Lower lobe of right lung (tissue), 2 donors: ENCODE measurements at places on chromosomes 12 and 14.

GRCh38 chr14:89255012-89255411, 162.0 kb downstream of the FOXN3 start:
- DNase-seq: no peak

DNA sequence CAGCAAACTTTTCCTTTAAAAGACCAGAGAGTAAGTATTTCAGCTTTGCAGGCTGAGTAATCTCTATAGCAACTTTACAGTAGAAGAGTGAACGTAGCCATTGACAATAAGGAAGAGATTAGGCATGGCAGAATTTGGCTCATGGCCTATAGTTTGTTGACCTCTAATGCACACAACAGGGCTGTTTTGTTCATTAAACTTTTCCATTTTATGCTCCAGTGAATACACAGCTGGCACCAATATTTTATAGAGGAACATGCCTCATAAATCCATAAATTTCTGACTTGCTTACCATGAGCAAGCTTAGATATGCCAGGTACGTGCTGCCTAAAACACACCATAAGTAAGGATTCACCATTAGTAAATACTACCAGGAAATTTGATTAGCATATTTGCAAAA, 609.0 kb upstream of the STXBP6 start:
- no peak for DNase-seq

DNA sequence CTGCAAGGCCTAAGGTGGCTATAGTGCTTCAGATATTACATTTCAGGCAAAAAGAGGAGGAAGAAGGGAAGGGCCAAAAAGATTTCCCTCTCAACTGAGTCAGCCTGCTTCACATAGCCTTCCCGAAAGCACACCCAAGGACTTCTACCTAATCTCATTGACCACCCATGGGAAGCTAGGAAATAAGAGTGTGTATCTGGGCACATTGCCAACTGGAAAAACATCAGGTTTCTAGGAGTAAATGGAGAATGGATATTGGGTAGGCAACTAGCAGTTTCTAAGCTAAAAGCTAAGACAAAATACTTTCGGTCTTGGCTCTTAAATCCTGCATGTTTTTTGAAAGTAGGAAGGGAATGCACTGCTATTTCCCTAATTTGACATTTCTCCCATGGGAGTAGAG, 221.7 kb upstream of the GRIP1 start:
- DNase-seq: no peak

DNA sequence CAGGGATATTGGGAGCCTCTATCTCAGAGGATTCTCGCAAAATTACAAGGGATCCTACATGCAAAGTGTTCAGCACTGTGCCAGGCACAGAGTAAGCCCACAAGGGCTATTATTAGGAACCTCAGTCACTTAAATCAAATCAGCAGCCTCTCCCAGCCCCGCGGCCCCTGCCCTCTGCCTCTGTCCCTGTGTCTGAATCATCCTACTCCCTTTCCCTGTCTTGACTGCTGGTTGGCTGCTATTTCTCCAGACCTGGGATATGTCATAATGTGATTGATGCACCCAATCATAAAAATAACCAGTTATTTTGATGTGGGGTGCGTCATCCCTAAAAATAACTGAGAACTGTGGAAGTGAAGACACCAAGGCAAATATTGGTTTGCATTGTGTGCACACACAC, 176.3 kb downstream of the KSR2 start:
- DNase-seq: no peak

DNA sequence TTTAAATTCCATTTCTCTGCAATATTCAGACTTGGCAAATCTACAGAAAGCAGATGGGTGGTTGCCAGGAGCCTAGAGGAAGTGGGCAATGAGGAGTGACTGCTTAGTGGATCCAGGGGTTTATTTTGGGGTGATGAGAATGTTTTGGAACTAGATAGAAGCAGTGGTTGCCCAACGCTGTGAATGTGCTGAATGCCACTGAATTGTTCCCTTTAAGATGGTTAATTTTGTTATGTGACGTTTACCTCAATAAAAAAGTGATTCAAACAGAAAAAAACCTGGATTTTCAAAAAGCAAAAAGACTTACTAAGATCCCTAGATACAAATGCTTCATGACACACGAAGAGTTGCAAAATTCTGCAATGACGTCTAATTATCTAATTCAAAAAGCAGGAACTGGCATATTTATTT, 34.2 kb downstream of the DAO start:
- DNase-seq: no peak

DNA sequence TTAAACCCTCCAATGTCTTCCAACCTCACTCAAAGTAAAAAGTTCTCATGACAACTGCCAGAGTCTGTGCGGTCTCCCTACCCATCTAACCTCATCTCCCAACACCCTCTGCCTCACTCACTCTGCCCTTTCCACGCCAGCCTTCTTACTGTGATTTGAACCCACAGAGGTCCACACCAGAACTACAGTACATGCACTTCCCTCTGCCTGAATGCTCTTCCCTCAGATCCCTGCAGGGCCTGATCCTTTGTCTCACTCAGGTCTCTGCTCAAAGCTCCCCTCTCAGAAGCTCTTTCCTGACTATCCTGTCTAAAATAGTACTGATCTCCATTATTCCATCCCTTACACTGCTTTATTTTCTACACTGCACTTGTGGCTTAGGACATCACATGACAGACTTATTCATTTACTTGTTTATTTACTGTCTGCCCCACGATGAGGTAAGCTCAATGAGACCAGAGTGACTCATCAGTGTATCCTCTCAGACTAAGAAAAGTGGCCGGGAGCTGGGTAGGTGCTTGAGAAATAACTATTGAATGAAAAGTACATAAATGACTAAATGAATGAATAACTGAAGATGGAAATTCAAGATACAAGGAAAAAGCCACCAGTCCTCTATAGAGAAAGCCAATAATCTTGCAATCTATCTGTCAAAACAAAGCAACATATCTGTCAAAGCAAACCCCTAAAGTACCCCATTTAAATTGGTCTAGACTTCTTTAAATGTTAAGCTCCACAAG, 17.1 kb downstream of the POMT2 start:
- no peak for DNase-seq
